GM12878 (cell line): ENCODE measurements at places on chromosomes 7 and 10. TPM values are rescaled to one million over a fixed set of nuclear protein-coding genes. Genes with fewer than 3 reads are reported as not detected.

- H3K4me1 ChIP-seq, result peaks cover 23% of the 10 kb centered on the region
- peak overlapping the region; percentile 91 for H3K27ac ChIP-seq
- DNase-seq, result no peak
- no peaks in the 10 kb centered on the region for H3K27me3 ChIP-seq
Measured at GRCh38 chr10:30434273-30435072, 489 bp downstream of the MAP3K8 start.

DNA sequence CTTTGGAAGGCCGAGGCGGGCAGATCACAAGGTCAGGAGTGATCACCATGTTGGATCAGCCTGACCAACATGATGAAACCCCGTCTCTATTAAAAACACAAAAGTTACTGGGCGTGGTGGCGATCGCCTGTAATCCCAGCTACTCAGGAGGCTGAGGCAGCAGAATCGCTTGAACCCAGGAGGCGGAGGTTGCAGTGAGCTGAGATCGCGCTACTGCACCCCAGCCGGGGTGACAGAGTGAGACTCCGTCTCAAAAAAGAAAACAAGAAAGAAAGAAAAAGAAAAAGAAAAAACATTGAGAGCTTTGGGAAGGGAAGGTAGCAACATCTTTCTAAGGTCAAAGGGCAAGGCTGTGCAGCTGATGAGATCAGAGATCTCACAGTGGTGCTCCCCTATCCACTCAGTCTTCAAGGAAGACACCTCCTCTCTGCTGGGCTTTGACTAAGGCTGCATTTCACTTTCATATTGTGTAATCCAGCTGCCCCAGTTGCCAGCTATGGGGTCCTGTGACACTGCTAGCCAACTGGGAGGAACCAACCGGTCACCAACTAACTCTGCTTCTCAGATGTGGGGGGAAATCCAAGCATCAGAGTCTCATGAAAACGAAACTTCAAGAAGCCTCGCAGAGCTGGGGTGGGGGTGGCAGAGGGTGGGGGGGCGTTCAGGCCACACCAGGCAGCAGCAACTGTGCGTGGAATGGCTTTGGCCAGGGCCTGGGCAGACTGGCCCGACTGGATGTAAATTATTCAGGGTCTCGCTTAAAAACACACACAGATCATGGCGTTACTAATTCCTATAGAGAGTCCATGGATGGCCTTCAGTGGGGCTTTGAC, 1.5 kb downstream of the IL15RA start:
- H3K4me1 ChIP-seq, result peaks cover 20% of the 10 kb centered on the region
- H3K4me3 ChIP-seq, result peak overlapping the region; percentile 95
- DNase-seq, result peak; percentile 89
- H3K27ac ChIP-seq, result peak overlapping the region; percentile 88

DNA sequence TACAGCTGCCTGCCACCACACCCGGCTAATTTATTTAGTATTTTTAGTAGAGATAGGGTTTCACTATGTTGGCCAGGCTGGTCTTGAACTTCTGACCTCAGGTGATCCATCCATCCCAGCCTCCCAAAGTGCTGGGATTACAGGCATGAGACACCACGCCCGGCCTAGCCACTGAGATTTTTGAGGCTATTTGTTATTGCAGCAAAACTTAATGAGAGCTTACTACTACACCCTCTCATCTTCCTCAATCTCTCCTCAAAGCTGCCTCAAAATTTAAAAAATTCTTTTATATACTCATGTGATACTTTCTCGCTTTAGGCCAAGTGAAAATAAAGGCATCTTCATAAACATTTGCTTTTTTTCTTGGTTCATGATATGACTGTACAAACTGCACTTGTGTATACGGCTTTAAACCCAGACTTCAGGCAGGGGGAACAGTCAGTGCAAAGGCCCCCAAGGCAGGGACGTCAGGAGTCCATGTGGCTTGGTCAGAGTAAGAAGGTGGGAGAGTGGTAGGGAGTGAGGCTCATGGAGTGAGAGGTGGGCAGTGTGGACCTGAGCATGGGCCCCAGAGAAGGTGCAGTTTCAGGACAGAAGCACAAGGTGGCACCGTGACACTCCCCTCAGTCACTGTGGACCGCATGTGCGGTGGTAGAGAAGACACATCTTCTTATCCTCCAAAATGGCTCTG, 55.5 kb downstream of the SYPL1 start:
- peaks cover 52% of the 10 kb centered on the region for H3K4me1 ChIP-seq
- no peak for DNase-seq
- no peaks in the 10 kb centered on the region for H3K27me3 ChIP-seq
- H3K27ac ChIP-seq, result peak overlapping the region; percentile 97

- H3K4me1 ChIP-seq, result no peaks in the 10 kb centered on the region
- H3K36me3 ChIP-seq, result no peaks in the 10 kb centered on the region
- no peak overlapping the region for H3K4me3 ChIP-seq
- no peak for DNase-seq
- H3K27ac ChIP-seq, result no peak overlapping the region
Measured at GRCh38 chr7:1952781-1953180, 280.0 kb downstream of the MAD1L1 start.

- H3K4me3 ChIP-seq, result no peak overlapping the region
- H3K4me1 ChIP-seq, result no peaks in the 10 kb centered on the region
- no peak overlapping the region for H3K27ac ChIP-seq
Measured at GRCh38 chr10:68153473-68154210, 44.4 kb downstream of the MYPN start.

- no peak within 1 kb of the TSS for H3K4me3 ChIP-seq
- no peak within 1 kb of the TSS for H3K27ac ChIP-seq
- no peak for DNase-seq
Measured at GRCh38 chr7:11831736-11832495, at the start of gene THSD7A. Gene THSD7A, minus strand, starts transcription at chr7:11832198. Its CDS starts 252 bp downstream, at chr7:11831946.

GRCh38 chr10:29862923-29863614, 196.3 kb downstream of the JCAD start:
- DNase-seq, result no peak
- H3K36me3 ChIP-seq, result no peaks in the 10 kb centered on the region
- no peak overlapping the region for H3K27ac ChIP-seq
- H3K4me1 ChIP-seq, result no peaks in the 10 kb centered on the region
- H3K27me3 ChIP-seq, result no peaks in the 10 kb centered on the region
- no peak overlapping the region for H3K4me3 ChIP-seq

DNA sequence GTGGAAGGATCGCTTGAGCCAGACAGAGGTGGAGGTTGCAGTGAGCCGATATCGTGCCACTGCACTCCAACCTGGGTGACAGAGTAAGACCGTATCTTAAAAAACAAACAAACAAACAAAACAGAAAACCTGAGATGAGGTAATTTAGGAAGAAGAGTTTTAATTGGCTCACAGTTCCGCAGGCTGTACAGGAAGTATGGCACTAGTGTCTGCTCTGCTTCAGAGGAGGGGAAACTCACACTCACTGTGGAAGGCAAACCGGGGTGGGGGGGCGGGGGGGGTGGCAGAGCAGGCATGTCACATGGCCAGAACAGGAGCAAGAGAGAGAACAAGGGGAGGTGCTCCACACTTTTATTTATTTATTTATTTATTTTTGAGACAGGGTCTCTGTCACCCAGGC, 5.1 kb downstream of the UBE2D4 start:
- H3K4me3 ChIP-seq, result no peak overlapping the region
- DNase-seq, result no peak
- no peaks in the 10 kb centered on the region for H3K27me3 ChIP-seq
- H3K36me3 ChIP-seq, result no peaks in the 10 kb centered on the region

DNA sequence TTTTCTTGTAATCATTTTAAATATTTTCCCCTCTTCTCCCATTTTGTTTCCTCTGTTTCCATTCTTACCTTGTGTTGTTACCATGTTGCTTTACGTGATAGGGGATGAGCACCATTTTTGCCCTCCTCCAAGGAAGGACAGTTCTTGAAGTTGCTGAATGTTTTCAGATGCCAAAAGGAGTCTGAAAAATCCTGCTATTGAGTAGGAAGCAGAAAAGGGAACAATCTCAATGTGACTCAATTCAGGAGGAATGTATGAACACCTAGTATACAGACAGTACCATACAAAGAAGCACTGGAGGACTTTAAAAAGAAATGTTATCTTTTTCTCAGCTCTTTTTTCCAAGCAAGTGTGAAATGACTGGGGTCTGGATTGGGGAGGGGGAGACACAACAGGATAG, 5.1 kb upstream of the NAMPT start:
- no peak for DNase-seq
- H3K27me3 ChIP-seq, result no peaks in the 10 kb centered on the region
- H3K4me3 ChIP-seq, result no peak overlapping the region
- H3K4me1 ChIP-seq, result peaks cover 3% of the 10 kb centered on the region
- no peak overlapping the region for H3K27ac ChIP-seq

DNA sequence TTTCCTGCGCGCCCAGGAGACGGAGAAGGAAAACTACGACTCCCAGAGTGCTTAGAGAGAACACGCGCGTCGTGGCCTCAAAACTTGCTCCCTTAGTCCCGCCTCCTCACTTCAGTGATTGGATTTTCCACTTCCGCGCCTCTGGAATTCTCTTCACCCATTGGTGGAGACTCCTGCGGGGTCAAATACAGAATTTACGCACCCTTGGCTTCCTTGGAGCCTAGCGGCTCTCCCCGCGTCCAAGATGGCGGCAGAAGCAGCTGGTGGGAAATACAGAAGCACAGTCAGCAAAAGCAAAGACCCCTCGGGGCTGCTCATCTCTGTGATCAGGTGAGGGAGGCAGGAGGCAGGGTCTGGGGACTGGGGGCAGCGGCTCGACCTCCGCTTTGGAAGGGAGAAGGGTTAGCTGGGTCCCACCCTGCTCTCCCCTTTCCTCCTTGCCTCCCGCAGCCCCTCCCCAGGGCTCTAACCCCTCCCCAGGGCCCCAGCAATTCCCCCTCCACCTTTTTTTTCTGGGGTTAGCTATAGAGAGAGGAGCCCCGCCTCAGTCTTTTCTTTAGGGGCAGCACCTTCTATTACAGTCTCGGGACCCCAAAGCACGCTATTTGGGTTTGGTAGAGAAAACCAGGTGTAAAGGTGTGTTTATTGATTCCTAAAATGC, at the start of gene EXOC4:
TSS of gene EXOC4 (plus strand) at position 221 of the 661 bp plus-strand sequence.
- H3K27me3 ChIP-seq, result no peaks in the 10 kb centered on the region
- peak; percentile 95 for DNase-seq
- H3K4me3 ChIP-seq, result peak within 1 kb of the TSS; percentile 94

- no peaks in the 10 kb centered on the region for H3K27me3 ChIP-seq
- DNase-seq, result no peak
- H3K27ac ChIP-seq, result no peak overlapping the region
- H3K36me3 ChIP-seq, result no peaks in the 10 kb centered on the region
Measured at GRCh38 chr7:110157631-110158362, 933.1 kb upstream of the LRRN3 start.

DNA sequence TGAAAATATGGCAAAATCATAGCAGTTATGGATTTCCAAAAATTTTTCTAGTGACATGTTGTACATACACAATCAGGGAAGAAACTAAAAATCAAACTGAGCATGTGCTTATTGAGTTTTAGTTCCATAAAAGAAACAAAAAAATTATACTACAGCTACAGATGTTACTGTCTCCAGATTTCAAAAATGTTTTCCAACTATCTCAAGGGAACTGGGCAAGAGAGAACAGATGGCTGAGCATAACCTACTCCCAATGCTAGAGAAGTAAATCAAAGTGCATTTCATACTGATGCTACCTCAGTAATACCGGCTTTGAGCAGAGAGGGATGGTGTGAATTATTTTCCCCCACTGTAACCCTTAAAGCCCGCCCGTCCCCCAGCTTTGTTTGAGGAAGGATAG, 40.7 kb upstream of the KMT2C start:
- no peaks in the 10 kb centered on the region for H3K4me1 ChIP-seq
- DNase-seq, result no peak
- H3K36me3 ChIP-seq, result no peaks in the 10 kb centered on the region
- no peaks in the 10 kb centered on the region for H3K27me3 ChIP-seq

DNA sequence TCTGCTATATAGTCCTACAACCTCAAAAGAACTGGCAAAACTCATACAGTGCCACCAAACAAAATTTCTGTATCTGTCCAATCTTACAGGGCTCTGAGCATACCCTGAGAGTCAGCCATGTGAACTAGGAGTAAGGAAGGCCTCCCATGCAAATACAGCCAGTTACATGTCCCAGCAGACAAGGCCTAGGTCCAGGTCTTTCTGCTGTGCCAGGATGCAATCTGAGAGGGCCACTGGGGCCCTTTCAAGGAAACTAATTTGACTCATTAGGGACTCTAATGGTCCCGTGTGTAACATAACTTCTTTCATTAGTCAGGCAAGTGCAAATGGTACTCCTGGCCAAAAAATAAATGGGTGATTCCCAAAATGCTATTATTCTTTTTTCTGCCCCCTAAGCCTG, 17.9 kb upstream of the HIBADH start:
- no peak overlapping the region for H3K4me3 ChIP-seq
- H3K36me3 ChIP-seq, result no peaks in the 10 kb centered on the region
- H3K4me1 ChIP-seq, result no peaks in the 10 kb centered on the region
- no peaks in the 10 kb centered on the region for H3K27me3 ChIP-seq
- no peak for DNase-seq

The SKIDA1 gene
- total RNA-seq, result 0.13 and 0.72 TPM in 2 replicates

The ZNF727 gene
- not detected in 2 replicates for total RNA-seq

The MCM10 gene
- total RNA-seq, result 30.7 and 31.1 TPM in 2 replicates
